A172 (cell line): ENCODE measurements at places on chromosomes 16 and 17. TPM values are rescaled to one million over a fixed set of nuclear protein-coding genes. Genes with fewer than 3 reads are reported as not detected.

The AMZ2 gene
- total RNA-seq = 165 and 202 TPM in 2 replicates

The TAT gene
- total RNA-seq = not detected in 2 replicates

The CCDC57 gene
- 8.9 and 14.6 TPM in 2 replicates for total RNA-seq

The SOX8 gene
- 0.07 and 0.14 TPM in 2 replicates for total RNA-seq

The CD300C gene
- 0.45 and 0.46 TPM in 2 replicates for total RNA-seq

The CAVIN1 gene
- 569 and 659 TPM in 2 replicates for total RNA-seq

The CDC6 gene
- 85.1 and 87.9 TPM in 2 replicates for total RNA-seq

The RPL19 gene
- 2,332 and 2,918 TPM in 2 replicates for total RNA-seq

The CBLN1 gene
- not detected in 2 replicates for total RNA-seq

The MPP3 gene
- total RNA-seq = 11.6 and 19.1 TPM in 2 replicates

The PGAP3 gene
- 10.8 and 11.4 TPM in 2 replicates for total RNA-seq
